AG04450 (cell line): ENCODE measurements at places on chromosomes 3 and 15.

DNA sequence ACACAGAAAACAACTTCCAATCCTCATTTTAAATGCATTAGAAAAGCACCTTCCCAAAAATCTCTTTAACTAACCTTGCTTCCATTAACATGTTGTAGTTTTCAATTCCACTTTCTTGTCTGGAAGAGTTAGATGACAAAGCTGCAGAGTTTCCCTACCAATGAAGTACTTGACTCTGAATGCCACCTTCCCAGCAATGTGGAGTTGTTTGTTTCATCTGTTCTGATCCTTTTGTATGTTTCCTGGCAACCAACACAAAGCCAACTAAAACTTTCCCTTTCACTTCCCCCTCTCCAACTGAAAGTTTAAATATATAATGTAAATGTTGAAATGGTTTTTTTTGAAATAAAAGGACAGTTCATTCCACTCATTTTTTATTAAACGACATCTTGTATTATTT, at the start of gene WDR49:
Gene WDR49, minus strand, starts transcription at position 183 of the 400 bp plus-strand sequence. CDS start 517 bp downstream, outside the sequence.
- no peak for DNase-seq

DNA sequence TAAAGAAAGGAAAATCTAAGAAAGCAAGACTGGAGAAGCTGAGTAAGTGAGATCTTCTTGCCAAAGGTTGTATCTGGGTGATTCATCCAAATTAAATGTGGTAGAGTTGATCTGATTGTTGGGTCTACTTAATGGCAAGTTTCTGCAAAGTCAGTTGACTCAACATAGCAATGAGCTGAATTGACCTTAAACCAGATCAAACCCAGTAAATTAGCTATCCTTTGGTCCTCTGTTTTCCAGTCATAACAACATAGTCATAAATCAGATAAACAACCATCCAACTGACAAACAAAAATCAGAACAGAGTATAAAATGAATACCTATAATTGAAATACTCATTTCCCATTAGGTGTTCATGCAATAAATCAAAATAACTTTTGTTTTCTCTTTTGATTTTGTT, 142.6 kb upstream of the CFAP20DC start:
- DNase-seq, result peak; percentile 51

DNA sequence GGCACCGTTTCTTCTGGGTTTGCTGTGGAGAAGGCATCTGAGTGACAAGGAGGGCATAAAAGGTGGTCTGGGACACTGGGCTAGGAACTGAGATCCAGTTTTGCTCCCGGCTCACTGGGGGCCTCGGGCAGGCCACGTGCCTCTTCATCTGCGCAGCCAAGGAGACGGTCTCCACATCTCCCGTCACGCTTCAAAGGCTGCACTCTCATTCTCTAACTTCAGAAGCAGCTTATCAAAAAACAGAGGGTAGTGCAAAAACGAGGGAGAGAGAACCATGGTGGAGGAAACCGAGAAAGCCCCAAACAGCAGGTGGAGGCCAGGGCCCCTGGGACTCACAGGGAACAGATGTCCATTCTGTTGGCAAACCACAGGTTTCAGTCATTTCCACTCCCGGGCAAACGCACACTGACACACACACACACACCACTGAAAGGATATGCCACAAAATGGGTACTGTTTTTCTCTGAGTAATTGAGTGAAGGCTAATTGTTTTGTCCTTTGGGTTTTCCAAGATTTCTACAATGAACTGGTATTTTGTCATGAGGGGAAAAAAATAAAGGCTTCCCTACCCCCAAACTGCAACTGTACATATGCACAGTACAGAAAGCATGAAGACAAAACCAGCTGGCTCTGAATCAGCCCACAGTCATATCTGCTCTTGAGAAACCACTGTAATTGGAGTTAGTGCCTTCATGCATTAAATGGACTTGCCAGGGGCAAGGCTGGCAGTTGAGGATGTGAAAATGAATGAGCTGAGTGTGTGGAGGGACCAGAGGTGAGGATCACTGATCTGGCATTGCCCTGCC, 71.9 kb downstream of the MGLL start:
- peak; percentile 59 for DNase-seq

- no peak for DNase-seq
Measured at GRCh38 chr3:147369661-147370123, 36.7 kb downstream of the ZIC4 start.

GRCh38 chr3:66276705-66277274, 56.0 kb downstream of the SLC25A26 start:
- peak; percentile 65 for DNase-seq

- no peak for DNase-seq
Measured at GRCh38 chr3:33380653-33381052, 59.6 kb downstream of the UBP1 start.

DNA sequence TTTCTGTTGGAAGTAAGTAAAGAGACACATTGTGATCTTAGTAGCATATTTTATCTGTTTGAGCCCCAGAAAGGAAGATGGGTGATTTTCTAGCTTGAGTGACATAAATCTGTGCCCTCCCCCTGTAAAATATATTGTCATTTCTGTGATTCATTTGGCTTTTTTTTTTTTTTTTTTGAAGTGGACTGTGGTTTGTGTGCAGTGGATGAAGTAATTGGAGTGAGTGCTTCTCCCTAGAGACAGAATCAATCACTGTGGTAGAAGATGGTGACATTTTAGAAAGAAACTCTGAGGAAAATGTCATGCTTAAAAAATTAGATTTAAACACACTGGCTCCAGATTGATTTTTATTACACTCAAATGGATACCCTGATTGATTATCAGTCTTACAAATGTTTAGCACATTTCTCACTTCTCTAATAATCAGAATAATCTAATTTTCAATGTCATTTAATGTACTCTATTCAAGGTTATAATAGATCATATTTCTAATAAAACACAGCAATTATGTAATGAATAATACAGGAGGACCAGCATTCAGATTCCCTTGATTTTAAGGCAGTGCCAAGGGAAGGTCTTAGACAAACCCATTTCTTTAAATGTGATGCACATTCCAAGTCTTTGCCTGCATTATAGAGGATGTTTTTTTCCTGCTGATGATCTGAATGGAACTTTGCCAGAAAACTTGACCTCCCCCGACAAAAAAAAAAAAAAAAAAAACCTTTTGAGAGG, 116.6 kb downstream of the TOP2B start:
- no peak for DNase-seq

GRCh38 chr3:180871901-180872300, 40.6 kb upstream of the FXR1 start:
- no peak for DNase-seq

- no peak for DNase-seq
Measured at GRCh38 chr3:192851821-192852372, 65.8 kb downstream of the MB21D2 start.

- DNase-seq, result no peak
Measured at GRCh38 chr3:105334138-105334882, 32.4 kb upstream of the ALCAM start.
